ENCODE measurements at places on chromosomes 11 and 22.
A peak's percentile ranks its signal among the peaks of the same experiment; 100 is the strongest.

- DNase-seq = no peak
Measured at GRCh38 chr11:80240245-80240644, 799.4 kb upstream of the TENM4 start.

DNA sequence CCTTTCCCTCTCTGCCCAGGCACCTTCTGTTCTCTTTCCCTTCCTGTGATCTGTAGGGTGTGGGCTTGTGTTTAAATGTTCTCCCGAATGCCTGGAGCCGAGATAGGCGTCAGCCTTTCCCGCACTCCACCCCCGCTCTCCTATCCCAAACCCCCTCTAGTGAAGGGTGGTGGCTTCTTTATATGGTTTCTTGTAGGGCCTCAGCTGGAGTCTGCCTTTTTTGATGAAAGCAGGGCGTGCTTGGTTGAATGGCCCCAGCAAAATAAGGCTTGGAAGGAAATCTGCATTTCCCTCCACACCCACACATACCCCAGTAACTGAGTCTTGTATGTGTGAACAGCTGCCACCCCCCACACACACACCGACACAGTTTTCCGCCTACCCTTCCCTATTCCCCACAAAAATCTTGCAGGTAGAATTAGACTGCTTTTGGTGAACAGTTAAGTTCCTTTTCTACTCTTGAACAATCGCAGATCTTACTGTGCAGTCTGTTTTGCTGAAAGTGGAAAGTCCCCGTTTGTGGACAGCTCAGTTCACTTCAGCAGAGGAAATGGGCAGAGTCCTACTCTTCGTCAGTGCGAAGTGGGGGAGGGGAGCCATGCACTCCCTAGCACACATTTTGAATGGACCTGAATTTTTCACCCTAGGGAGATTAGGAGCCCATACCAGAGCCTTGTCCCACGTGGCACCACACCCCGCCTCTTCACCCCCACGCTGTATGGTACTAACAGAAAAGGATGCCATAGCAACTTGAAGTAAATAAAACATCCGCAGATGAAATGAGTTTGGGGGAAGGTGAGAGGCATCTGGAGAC is 25.5 kb upstream of the GRK2 start:
- DNase-seq = peak; percentile 81

DNA sequence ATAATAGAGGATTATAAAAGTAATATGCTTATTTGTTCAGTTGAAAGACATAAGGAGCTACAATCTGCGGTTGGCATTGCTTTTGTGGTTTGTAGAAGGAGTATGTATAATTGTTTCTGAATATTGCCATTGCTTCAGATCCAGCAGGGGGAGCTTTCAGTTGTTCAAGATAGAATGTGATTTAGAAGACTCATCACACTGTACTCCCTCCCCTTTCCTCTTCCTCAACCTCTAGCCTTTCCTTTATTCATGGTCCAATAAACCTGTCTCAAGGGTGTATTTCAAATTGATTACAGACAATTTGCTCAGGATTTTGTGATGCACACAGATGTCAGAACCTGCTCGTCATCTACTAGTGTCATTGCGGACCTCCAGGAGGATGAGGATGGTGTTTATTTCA is 9.8 kb downstream of the PRMT3 start:
- DNase-seq = no peak

- no peak for DNase-seq
Measured at GRCh38 chr11:27619039-27619574, 81.1 kb downstream of the BDNF start.
